CD8-positive, alpha-beta T cell (primary cell): ENCODE measurements at places on chromosomes 7 and 10.

GRCh38 chr7:149369497-149369896 is 91.4 kb downstream of the ZNF777 start:
- no peak for DNase-seq

DNA sequence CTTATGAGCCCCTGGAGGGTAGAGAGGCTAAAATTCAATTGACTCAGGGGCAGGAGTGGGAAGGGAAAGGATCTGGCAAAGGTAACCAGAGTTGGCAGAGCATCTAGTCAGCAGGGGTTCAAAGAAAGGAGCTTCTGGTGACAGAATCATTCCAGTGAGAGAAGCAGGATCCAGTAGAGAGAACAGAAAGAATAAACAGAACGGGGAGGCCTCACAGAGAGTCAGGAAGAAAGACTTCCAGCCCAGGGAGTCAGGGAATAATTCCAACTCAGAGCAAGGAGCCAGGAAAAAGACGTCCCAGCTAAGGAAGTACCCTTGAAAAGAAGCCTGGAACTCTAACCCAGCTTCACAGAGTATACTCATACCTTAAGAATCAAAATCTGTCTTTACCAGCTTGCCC is 66.6 kb upstream of the CPXM2 start:
- DNase-seq, result no peak

- no peak for DNase-seq
Measured at GRCh38 chr10:15558136-15558535, 161.6 kb downstream of the ITGA8 start.

- DNase-seq, result no peak
Measured at GRCh38 chr10:59825932-59826331, 72.7 kb upstream of the MRLN start.

DNA sequence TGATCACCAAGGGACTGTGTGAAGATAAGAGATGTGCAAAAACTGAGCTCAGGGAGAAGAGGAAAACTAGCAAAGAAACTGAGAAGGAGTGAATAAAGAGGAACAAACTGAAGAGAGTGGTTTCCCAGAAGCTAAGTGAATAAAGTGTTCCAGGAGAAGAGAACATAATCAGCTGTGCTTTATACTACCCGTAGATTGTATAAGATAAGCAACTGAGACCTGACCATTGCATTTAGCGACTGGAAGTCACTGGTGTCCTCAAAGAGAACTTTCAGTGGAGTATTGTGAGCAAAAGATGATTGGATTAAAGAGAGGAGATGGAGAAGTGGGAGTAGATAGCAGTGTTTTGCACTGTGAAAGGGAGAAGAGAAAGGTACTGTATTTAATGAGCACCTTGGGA is 14.6 kb downstream of the PHTF2 start:
- no peak for DNase-seq
